Uterus (tissue), 4 donors: ENCODE measurements at places on chromosomes 2 and 18. TPM values are rescaled to one million over a fixed set of nuclear protein-coding genes. Genes with fewer than 3 reads are reported as not detected.

Gene EGR4
- total RNA-seq = not detected

DNA sequence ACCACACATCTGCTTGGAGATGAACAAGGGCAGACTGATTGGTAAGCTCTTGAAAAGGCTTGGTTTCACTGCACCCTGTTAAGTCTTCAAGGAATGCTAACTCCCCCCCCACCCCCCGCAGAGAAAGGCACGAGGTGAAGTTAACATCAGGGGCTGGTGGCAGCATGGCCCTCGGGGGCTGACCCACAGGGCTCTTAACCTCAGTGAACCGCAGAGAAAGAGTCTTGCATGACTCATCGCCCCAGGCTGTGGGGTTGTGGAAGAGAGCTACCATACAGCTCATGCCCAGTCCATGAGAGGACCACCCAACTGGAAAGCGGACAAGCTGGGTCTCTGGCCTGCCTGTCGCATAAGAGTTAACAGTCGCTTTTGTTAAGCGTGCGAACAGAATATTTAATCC, 10.6 kb upstream of the CEP68 start:
- no peaks in the 10 kb centered on the region for H3K4me1 ChIP-seq
- DNase-seq = no peak
- H3K27me3 ChIP-seq = no peaks in the 10 kb centered on the region
- H3K36me3 ChIP-seq = no peaks in the 10 kb centered on the region
- no peak overlapping the region for H3K4me3 ChIP-seq

Gene IL36B
- total RNA-seq = not detected

- no peak overlapping the region for H3K4me3 ChIP-seq
- no peaks in the 10 kb centered on the region for H3K27me3 ChIP-seq
- no peaks in the 10 kb centered on the region for H3K4me1 ChIP-seq
- H3K36me3 ChIP-seq = no peaks in the 10 kb centered on the region
- no peak for DNase-seq
- H3K27ac ChIP-seq = no peak overlapping the region
Observed at GRCh38 chr18:48656582-48656981, 117.8 kb downstream of the CTIF start.

Gene KRTCAP3
- not detected for total RNA-seq

GRCh38 chr2:164850235-164850634, 8.6 kb upstream of the COBLL1 start:
- no peaks in the 10 kb centered on the region for H3K36me3 ChIP-seq
- H3K27ac ChIP-seq = no peak overlapping the region
- no peak for DNase-seq
- H3K4me3 ChIP-seq = no peak overlapping the region

DNA sequence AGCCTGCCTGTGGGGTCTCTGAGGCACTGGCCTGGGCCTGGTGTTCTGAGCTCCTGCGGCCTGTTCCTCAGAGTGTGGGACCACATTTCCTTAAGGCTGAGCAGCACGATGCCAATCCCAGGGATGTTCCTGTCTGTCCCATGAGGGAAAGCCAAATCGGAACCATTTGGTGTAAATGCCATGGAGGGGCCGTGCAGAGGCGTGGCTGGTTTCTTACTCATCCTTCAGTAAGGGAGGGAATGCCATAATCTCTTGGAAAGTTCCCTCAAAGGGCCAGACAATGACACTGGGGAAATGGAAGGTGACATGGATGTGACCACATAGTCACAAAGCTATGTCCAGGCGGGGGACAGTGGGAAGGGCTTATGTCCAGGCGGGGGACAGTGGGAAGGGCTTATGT, 14.4 kb upstream of the PTMA start:
- H3K4me1 ChIP-seq = no peaks in the 10 kb centered on the region
- H3K27ac ChIP-seq = no peak overlapping the region
- no peak overlapping the region for H3K4me3 ChIP-seq
- no peak for DNase-seq

Gene CCNYL1
- total RNA-seq = 18.0 TPM

Gene SLC38A11
- total RNA-seq = under 0.01 TPM

GRCh38 chr2:211816754-211817153, 721.8 kb downstream of the ERBB4 start:
- H3K4me1 ChIP-seq = no peaks in the 10 kb centered on the region
- H3K27ac ChIP-seq = no peak overlapping the region
- no peak overlapping the region for H3K4me3 ChIP-seq
- no peaks in the 10 kb centered on the region for H3K27me3 ChIP-seq
- no peak for DNase-seq
- no peaks in the 10 kb centered on the region for H3K36me3 ChIP-seq

Gene EVX2
- not detected for total RNA-seq

Gene HOXD3
- total RNA-seq = 14.7 TPM

- no peaks in the 10 kb centered on the region for H3K36me3 ChIP-seq
Observed at GRCh38 chr2:6820903-6821584, 44.7 kb downstream of the CMPK2 start.

DNA sequence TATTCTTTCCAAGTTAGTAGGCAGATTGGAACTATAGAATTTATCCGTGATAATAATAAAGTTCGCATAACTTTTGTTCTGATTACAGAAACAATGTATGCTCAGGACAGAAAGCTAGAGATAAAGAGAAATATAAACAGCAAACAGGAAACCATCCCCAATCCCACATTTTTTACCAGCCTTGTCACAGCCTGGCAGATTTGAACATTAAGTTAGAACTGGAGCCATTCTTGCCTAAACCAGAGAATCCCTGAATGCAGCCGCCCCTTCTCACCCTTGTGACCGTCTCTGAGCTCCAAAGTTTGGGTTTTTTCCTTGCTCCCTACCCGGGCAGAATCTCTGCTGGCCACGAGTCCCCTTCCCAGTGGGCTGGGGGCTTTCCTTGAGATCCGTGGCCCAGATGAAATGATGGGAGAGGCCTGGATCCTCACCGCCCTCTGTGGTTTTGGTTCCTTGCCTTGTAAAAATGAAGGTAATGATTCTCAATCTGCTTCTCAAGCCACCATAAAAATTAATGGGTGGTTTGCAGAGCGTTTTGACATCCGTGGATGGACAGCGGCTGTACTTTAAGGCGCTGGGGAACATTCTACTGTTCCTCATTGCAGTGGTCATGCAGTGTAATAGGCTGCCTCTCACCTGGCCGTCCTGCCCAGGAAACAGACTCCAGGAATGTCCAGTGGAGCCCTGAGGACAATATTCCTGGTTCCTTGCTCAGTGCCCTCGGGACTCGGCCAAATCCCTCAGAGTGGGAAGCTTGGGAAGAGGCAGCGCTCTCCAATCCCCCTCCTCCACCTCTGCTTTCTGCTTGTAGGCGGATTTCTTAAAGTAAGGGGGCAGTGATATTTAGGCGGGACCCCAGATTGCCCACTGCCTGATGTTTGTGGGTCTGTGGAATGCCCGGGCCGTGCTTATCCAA, 1.6 kb downstream of the SH3BP4 start:
- no peaks in the 10 kb centered on the region for H3K27me3 ChIP-seq
- peak overlapping the region; percentile 87 for H3K4me3 ChIP-seq
- H3K36me3 ChIP-seq = no peaks in the 10 kb centered on the region
- no peak for DNase-seq

Gene STEAP3
- 4.7 TPM for total RNA-seq

DNA sequence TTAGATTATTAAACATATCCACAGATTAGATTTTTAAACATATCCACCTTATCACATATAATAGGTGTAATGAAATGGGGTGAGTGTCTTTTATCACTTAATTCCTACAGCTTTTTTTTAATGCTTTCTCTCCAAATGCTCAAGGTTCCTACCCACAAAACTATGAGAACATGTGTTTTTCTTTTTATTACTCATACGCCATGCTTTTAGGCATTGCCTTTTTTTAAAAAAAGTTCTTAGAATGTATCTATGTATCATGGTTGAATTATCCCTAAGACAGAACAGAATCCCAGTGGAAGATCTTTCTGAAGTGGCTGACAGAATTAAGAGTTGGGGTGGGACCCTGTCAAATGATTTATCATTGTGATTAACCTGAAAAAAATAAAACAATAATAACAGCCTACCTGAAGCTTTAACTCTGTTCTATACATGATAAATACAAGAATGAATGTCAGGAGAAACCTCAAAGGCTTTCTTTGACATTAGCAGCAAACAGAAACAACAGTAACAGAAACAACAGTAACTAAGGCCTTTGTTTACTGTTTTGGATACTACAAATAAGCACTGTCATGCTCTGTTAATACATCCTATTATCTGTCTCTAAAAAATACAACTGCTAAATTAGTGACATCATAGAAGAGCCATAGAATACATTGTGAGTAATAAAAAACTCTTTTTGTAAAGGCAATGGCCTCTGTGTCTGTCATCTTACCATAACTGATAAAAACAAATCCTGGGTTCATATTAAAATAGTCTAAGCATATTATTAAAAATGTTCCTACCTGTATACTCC, 4.1 kb upstream of the ZNF397 start:
- no peaks in the 10 kb centered on the region for H3K27me3 ChIP-seq
- no peak overlapping the region for H3K27ac ChIP-seq
- DNase-seq = no peak

DNA sequence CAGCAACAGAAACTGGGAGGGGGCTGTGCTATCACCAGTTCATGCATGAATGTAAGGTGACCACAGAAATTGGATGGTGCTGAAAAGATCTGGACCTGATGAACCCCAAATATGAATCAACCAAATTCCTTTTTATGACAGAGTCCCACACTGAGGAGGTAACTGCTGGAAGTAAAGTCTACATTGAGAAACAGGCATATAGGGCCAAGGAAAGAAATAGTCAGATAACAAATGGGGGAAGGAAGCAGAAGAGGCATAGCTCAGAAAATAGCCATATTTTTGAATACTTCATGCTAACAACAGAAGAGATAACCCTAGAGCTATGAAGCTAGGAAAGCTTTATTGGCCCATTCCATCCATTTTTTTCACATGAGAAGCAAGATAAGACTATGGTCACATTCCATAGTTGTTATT, 25.8 kb downstream of the ZC3H6 start:
- H3K27me3 ChIP-seq = no peaks in the 10 kb centered on the region
- no peaks in the 10 kb centered on the region for H3K36me3 ChIP-seq
- no peak overlapping the region for H3K27ac ChIP-seq
- no peak for DNase-seq
- no peak overlapping the region for H3K4me3 ChIP-seq

Gene MERTK
- total RNA-seq = 30.3 TPM

- no peaks in the 10 kb centered on the region for H3K27me3 ChIP-seq
- no peak overlapping the region for H3K4me3 ChIP-seq
- no peaks in the 10 kb centered on the region for H3K36me3 ChIP-seq
- no peak for DNase-seq
- H3K27ac ChIP-seq = no peak overlapping the region
Observed at GRCh38 chr2:46796843-46797625, 118.6 kb downstream of the MCFD2 start.

GRCh38 chr2:75424936-75425619, 135.7 kb downstream of the EVA1A start:
- H3K4me1 ChIP-seq = no peaks in the 10 kb centered on the region
- no peaks in the 10 kb centered on the region for H3K27me3 ChIP-seq
- no peak for DNase-seq

DNA sequence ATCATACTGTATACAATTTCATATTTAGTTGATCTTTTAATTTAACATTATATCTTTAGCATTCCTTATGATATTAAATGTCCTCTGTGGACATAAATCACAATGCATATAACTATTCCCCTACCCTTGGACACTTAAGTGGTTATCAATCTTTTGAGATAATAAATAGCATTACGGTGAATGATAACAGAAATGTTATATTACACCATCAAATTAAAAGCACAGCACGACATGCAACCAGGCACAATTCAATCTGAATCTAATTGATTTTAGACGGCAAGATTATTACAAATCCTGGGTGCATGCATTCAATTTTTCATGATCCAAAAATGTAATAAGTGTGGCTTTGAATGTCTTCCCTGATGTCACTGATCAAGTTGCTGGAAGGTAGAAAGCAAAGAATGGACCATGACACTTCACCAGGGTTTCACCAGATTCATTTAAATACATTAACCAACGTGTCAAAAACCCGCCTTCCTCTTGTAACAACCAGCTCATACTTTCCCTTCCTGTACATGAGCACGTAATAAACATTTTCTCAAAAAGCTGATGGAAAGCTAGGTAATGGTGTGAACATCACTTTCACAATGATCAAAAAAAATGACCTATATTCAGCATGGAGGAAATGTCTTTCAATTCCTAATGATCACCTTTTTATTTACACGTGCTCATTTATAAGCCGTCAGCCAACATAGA, 513.7 kb upstream of the ID2 start:
- DNase-seq = no peak
- H3K27ac ChIP-seq = no peak overlapping the region
- no peak overlapping the region for H3K4me3 ChIP-seq
- H3K4me1 ChIP-seq = no peaks in the 10 kb centered on the region

Gene GCC2
- total RNA-seq = 61.9 TPM

DNA sequence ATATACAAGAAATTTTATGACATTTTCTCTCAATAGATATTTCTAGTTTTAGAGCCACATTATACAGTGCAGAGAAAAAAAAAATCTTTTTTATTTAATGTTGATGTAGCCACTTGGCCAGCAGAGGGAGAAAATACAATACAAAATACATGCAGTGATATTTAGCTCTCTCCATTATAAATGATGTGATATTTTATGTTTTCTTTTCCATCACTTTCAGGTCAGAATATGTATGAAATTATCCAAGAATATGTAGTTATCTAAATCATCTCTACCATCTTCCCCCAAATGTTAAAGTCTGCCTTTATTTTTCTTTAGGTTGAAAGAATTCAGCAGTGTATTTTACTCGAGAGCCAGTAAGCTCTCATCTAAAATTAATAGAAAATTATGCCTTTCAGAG, 533.6 kb upstream of the FSHR start:
- no peaks in the 10 kb centered on the region for H3K27me3 ChIP-seq
- H3K4me1 ChIP-seq = no peaks in the 10 kb centered on the region
- H3K36me3 ChIP-seq = no peaks in the 10 kb centered on the region
- no peak for DNase-seq

GRCh38 chr2:50649626-50650402, 382.1 kb downstream of the NRXN1 start:
- H3K4me1 ChIP-seq = no peaks in the 10 kb centered on the region
- no peaks in the 10 kb centered on the region for H3K36me3 ChIP-seq
- H3K27ac ChIP-seq = no peak overlapping the region
- DNase-seq = no peak
- H3K4me3 ChIP-seq = no peak overlapping the region

- H3K4me1 ChIP-seq = peaks cover 12% of the 10 kb centered on the region
- H3K4me3 ChIP-seq = no peak overlapping the region
- peak overlapping the region; percentile 95 for H3K27ac ChIP-seq
- no peaks in the 10 kb centered on the region for H3K27me3 ChIP-seq
Observed at GRCh38 chr2:241270531-241270930, 44.9 kb downstream of the HDLBP start.

DNA sequence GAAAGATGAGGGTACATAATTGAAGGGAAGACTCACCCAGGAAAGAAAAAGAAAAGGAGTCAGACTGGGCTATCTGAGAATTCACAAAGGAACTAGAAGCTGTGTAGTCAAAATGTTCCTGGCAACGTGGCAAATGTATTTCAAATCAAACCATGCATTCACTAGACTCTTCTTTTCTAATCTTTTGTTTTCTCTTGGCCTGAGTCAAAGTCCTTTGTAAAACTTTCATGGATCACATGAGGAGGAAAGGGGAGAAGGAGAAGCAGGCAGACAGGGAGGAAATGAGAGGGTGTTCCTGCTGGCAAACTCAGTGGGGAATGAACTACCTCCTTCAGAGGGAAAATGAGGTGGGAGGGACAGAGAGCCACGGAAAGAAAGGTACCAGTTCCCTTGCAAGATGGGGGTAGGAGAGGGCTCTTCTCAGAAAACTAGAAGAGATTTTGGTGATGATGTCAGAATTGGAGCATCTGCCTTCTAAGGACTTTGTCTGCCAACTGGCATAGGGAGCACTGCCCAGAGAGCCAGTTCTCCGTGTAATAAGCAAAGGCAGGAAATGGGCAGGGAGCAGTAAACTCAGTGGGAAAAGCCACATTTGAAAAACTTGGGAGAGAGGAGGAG, 51.4 kb downstream of the SLC8A1 start:
- DNase-seq = no peak
- no peaks in the 10 kb centered on the region for H3K36me3 ChIP-seq
- peaks cover 6% of the 10 kb centered on the region for H3K4me1 ChIP-seq
- H3K27ac ChIP-seq = no peak overlapping the region
- no peak overlapping the region for H3K4me3 ChIP-seq
- H3K27me3 ChIP-seq = no peaks in the 10 kb centered on the region
